Fibroblast of gingiva (primary cell): ENCODE measurements at places on chromosomes 13 and 19.

DNA sequence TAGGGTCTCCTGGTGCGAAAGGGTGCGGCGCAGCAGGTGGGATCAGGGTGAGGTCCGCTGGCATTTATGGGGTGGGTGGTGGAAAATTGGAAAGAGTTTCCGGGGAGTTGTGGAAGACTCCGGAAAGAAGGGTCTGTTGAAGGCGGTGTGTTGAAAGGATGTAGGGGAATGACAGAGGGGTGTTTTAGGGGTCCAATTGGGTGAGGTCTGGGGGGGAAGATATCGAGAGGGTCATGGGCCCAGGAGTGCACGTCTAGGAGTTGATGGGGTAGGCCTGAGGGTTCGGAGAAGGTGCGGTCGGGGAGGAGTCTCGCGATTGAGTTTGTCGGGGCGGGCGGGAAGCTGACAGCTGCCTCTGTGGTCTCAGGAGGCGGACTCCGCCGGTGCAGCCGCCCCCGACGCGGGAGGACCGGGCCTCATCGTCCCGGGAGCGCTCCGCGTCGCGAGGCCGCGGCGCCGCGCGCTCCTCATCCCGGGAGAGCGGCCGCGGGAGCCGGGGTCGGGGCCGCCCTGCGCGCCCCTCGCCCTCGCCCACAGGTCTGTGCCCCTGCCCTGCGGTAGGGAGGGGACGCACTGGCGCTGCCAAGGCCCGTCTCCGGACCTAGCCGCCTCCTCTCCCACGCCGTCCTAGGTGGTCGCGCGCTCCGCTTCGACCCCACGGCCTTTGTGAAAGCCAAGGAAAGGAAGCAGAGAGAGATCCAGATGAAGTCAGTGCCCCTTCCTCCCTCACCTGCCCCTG, 7.0 kb downstream of the PGLYRP1 start:
- DNase-seq = no peak

- peak; percentile 73 for DNase-seq
Observed at GRCh38 chr13:50529154-50529882, 314.2 kb downstream of the DLEU7 start.

DNA sequence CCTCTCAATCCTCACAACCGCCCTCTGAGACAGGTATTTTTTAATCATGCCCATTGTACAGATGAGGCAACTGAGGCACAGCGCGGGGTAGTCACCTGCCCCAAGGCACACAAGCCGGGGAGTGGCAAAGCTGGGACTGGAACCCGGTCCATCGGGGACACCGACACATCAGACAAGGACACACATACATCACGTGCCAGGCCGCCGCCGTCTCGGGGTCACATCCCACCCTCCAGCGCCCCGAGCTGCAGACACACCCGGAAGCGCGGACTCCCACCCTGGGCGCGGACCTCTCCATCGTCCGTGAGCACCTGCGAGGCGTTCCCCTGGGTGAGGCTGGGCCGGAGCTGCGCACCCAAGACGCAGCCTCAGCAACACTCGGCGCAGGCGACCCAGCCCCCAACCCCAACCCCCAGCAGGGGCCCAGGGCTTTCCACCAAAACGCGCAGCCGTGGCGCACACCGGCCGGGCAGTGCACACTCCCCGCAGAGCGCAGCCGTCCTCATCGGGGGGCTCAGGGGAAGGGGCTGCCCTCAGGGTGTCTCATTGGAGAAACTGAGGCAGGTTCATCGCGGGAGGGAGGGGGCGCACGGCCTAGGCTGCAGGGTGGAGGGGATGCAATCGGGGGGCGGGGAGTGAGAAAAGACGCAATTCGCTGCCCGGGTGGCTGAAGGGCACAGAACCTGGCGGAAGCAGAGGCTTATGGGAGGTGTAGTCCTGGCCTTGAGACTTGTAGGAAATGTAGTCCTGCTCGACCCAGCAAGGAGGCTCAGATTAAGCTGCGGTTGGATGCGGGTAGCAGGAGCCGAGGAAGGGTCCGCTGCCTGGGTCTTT, 1.9 kb upstream of the LMTK3 start:
- peak; percentile 50 for DNase-seq

DNA sequence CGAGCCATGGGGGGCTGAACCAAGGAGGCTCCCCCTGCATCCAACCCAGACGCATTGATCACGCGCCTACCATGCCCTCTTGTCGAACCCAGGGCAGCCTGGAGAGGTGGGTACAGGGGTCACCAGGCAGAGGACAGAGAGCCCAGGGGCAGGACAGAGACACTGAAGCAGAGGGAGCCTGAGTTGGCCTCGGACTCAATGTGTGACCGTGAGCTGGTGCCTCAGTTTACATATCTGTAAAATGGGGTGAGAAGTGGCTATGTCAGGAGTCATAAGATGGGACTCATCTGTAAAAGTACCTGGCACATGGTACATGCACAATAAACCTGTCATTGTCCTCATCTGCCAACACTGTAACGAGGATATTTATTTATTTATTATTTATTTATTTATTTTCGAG, 24.1 kb upstream of the NFIC start:
- no peak for DNase-seq

GRCh38 chr13:85671336-85671735, 127.9 kb downstream of the SLITRK6 start:
- DNase-seq = no peak
